ENCODE measurements at places on chromosomes 4 and X.
A peak's percentile ranks its signal among the peaks of the same experiment; 100 is the strongest.

GRCh38 chrX:92231391-92231790 is 452.2 kb downstream of the PCDH11X start:
- H3K4me1 ChIP-seq = no peaks in the 10 kb centered on the region
- no peak for DNase-seq
- no peak overlapping the region for H3K27ac ChIP-seq
- H3K36me3 ChIP-seq = no peaks in the 10 kb centered on the region
- no peak overlapping the region for H3K4me3 ChIP-seq

GRCh38 chr4:88705805-88706492 is 8.3 kb upstream of the NAP1L5 start:
- H3K27ac ChIP-seq = peak overlapping the region; percentile 4
- no peaks in the 10 kb centered on the region for H3K27me3 ChIP-seq
- H3K36me3 ChIP-seq = no peaks in the 10 kb centered on the region
- peak; percentile 59 for DNase-seq
- H3K4me3 ChIP-seq = no peak overlapping the region
- H3K4me1 ChIP-seq = no peaks in the 10 kb centered on the region

DNA sequence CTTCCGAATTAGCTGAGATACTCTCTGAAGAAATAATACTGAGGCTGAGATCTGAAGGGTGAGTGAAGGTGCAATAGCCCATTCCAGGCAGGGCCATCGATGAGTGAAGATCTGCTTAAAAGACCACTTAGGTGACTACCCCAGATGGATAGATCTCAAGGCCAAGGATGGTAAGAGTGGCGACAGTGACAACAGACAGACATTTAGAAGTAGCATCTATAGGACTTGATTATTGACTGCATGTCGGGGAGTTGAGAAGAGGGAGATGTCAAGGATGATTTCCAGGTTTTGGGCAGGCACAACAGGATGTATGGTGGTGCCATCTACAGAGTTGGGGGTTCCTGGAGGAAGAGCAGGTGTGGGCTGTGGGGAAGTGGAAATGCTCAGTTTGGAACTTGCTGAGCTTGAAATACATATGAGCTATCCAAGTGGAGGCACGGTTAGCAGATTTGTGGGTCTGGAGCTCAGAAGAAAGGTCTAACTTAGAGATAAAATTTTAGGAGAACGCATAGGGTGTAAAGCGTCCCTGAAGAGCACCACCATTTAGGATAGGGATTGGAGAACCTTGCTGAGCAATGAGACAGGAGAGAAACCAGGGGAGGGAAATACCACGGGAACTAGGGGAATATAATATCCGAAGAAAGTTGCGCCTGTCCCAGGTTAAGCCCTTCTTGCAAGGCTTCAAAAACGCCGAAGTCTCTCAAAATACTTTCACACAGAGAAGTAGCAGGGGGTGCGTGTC is 688 bp downstream of the UFSP2 start:
- peak overlapping the region; percentile 94 for H3K4me3 ChIP-seq
- H3K4me1 ChIP-seq = peaks cover 15% of the 10 kb centered on the region
- DNase-seq = peak; percentile 3
- H3K36me3 ChIP-seq = peaks cover 3% of the 10 kb centered on the region
- H3K27me3 ChIP-seq = no peaks in the 10 kb centered on the region
- peak overlapping the region; percentile 100 for H3K27ac ChIP-seq

- H3K36me3 ChIP-seq = no peaks in the 10 kb centered on the region
- no peaks in the 10 kb centered on the region for H3K27me3 ChIP-seq
- H3K4me3 ChIP-seq = no peak overlapping the region
Measured at GRCh38 chr4:78061939-78062570, 4.9 kb downstream of the FRAS1 start.

DNA sequence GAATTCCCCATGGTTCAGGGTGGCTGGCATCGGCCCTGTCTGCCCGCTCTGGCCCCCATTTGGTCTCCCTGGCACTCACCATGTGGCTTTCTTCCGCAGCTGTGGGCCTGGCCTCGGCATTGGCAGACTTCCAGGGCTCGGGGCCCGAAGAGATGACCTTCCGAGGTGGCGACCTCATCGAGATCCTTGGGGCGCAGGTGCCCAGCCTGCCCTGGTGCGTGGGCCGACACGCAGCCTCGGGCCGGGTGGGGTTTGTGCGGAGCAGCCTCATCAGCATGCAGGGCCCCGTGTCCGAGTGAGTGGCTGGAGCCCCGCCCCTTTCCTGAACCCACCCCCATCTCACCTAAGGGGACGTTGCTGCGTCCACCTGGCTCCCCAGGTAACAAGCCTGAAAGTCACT is 20.1 kb downstream of the SH3TC1 start:
- H3K4me3 ChIP-seq = no peak overlapping the region
- no peaks in the 10 kb centered on the region for H3K27me3 ChIP-seq
- no peak overlapping the region for H3K27ac ChIP-seq
- no peaks in the 10 kb centered on the region for H3K4me1 ChIP-seq
- no peak for DNase-seq

DNA sequence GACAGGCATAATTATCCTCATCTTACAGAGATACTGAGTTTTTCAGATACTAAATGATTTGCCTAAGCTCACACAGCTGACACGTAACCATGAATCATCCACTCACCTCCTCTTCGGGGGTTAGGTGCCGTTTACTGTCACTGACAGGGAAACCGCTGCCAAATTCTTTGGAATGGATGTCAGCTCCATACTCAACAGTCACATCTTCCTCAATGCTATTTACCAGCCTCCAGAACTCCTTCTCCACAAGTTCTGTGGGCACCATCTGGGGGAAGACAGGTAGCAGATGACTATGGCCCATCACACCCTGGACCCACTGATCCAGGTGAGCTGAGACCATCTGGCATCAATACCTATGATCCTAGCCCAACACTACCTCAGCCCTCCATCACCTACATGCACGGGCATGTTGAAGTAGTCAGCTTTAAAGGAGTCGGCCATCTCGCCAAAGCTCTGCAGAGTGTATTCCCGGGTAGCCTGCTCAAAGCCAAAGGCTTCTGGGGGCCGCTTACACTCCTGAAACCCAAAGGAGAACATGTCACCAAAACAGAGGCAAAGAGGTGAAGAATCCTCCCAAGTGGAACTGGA is 13.5 kb downstream of the KDM5C start:
- DNase-seq = peak; percentile 50
- H3K27ac ChIP-seq = no peak overlapping the region
- peaks cover 47% of the 10 kb centered on the region for H3K36me3 ChIP-seq
- H3K4me1 ChIP-seq = no peaks in the 10 kb centered on the region

GRCh38 chr4:88130544-88131305 is 27.7 kb downstream of the ABCG2 start:
- no peaks in the 10 kb centered on the region for H3K36me3 ChIP-seq
- peaks cover 3% of the 10 kb centered on the region for H3K27me3 ChIP-seq

GRCh38 chr4:13461191-13461905 is 22.8 kb downstream of the RAB28 start:
- peak; percentile 34 for DNase-seq
- no peaks in the 10 kb centered on the region for H3K4me1 ChIP-seq
- no peak overlapping the region for H3K27ac ChIP-seq

DNA sequence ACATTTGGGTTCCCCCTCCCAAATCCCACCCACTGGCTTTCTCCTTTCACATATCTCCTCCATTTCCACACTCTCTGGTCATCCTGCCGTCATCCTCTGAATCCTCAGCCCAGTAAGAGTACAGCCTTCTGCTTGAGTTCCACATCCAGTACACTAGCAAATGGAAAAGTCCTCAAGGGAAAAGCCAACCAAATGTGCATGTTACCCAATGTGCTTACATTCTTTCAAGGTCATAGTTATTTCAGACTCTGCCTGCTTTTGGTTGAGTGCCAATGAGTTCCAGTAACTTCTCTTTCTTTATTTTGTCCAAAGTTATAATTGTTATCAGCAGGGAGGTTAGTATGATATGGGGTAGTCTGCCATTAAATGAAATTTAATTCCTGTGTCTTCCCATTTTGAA is 78.1 kb downstream of the SRPX start:
- H3K27me3 ChIP-seq = no peaks in the 10 kb centered on the region
- DNase-seq = peak; percentile 47
- H3K27ac ChIP-seq = no peak overlapping the region
- no peaks in the 10 kb centered on the region for H3K4me1 ChIP-seq
- no peaks in the 10 kb centered on the region for H3K36me3 ChIP-seq

DNA sequence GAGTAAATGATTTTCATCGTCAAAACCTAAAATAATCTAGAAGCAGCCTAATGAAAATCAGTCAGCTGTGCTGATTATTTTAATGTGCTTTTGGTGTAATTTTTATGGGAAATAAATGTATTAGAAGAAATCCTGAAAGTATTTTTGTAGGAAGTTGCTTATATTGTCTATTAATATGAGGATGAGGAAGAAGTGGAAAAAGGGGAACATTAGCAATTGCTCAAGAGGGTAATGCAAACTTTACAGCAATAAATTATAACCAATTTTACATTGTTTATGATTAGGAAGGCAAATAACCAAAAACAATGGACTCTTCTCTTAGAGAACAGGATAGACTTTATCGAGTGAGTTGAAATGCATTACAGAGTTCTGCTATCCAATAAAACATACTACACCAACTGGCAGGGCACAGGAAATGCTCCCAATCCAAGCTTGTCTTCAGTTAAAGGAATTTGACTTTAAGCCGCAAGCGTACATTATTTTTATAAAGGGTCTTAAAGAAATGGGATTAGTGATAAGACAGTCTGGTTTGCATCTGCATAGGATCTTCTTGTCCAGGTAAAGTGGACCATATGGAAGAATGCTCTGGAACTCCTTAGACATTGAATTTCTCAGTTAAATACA is 374.8 kb downstream of the PDGFC start:
- no peaks in the 10 kb centered on the region for H3K27me3 ChIP-seq
- no peak for DNase-seq
- H3K36me3 ChIP-seq = no peaks in the 10 kb centered on the region
- peaks cover 13% of the 10 kb centered on the region for H3K4me1 ChIP-seq
- no peak overlapping the region for H3K27ac ChIP-seq
- H3K4me3 ChIP-seq = no peak overlapping the region

DNA sequence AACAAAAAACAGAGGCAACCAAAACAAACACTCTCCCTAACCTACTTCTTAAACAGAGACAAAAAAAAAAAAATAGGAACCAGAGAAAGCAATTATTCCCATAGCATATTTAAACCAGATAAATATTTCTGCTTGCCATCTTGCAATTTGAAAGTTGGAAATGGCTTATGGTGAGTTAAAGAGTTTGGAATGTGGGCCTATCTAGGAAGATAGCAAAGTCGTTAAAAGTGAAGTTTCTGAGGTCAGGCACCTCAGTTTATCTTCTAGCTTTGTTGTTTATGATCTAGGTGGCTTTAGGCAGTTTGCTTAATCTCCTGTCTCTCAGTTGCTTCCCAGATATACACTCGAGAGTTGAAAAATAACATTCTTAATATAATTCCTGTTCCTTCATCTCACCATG is 284.2 kb downstream of the KCNIP4 start:
- H3K4me3 ChIP-seq = no peak overlapping the region
- H3K4me1 ChIP-seq = no peaks in the 10 kb centered on the region
- H3K36me3 ChIP-seq = no peaks in the 10 kb centered on the region
- no peak overlapping the region for H3K27ac ChIP-seq
- no peaks in the 10 kb centered on the region for H3K27me3 ChIP-seq

DNA sequence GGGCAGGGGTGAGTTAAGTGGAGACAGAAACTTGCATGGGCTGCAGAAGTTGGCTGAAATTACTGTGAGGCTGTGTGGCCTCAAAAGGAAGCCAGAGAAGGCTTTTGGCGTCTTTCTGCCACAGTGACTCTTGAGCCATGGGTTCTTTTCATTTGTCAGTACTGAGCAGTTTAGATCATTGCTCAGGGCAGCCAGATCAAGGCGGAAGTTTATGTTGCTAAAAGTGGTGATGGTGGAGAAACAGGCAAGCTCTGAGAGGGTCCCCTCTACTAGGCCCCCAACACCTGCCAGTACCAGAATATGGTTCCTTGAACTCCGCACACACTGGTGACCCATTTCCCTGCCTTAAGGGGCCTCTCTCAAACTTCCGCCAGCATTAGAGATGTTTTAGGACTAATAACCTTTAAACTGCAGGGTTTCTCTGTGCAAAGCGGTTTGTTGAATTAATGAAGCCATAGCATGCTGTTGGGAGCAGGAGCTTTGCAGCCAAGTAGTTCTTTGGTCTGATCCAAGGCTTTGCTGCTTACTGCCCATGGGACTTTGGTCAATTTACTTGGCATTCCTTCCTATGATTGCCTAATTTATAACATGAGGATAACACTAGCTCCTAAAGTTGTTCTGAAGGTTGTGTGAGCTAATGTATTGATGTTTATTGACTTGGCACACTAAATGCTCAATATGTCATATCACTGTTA is 34.5 kb downstream of the RNF175 start:
- DNase-seq = no peak
- H3K4me3 ChIP-seq = no peak overlapping the region
- no peak overlapping the region for H3K27ac ChIP-seq
- no peaks in the 10 kb centered on the region for H3K36me3 ChIP-seq

DNA sequence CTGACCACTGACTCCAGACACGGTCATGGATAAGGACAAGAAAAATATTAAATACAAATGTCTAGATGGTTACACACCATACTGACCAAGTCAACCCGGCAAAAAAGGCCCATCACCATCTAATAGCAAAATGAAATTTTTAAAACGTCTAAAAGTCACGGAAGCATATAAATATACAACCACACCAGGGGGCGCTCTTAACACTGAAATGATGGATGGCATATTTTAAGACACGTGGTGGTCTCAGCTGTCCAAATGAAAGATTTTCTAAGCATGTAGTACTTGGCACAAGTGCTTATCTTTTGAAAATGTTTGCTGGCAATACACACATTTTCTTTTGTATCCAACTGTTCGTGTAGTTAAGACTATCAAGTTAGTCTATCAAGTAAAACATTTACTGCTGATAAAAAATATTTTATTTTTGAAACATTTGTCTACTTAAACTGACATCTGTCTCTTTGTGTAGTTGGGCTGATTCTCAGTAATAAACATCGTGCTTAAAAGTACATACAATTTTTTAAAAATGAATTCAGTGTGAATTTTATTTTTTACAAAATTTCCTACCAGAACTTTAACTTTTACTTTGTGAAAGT is 64.6 kb downstream of the COX7B2 start:
- peak; percentile 49 for DNase-seq
- H3K4me3 ChIP-seq = no peak overlapping the region
- no peaks in the 10 kb centered on the region for H3K27me3 ChIP-seq
- no peaks in the 10 kb centered on the region for H3K4me1 ChIP-seq

DNA sequence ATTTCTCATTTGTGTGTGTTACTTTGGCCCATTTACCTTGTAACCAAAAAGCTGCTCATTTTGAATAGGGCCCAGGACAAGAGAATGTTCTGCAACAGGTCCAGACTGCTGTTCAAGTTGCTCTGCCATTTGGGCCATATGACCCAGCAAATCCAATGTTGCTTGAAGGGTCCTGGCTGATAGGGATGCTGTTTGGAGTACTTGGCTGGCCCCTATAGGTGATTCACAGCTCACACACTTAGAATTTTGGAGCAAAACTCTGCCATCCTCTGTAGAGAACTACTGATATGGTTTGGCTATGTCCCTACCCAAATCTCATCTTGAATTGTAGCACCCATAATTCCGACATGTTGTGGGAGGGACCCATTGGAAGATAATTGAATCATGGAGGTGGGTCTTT is 131.5 kb downstream of the AASDH start:
- H3K27me3 ChIP-seq = no peaks in the 10 kb centered on the region
- no peak overlapping the region for H3K4me3 ChIP-seq
- no peaks in the 10 kb centered on the region for H3K4me1 ChIP-seq
- no peaks in the 10 kb centered on the region for H3K36me3 ChIP-seq

All from astrocyte (in vitro differentiated cells and primary cell).